ENCODE measurements at places on chromosomes 7 and 10.

- no peak for DNase-seq
These were observed 98.2 kb downstream of the EXOC6 start for GRCh38 chr10:92946491-92946890.

DNA sequence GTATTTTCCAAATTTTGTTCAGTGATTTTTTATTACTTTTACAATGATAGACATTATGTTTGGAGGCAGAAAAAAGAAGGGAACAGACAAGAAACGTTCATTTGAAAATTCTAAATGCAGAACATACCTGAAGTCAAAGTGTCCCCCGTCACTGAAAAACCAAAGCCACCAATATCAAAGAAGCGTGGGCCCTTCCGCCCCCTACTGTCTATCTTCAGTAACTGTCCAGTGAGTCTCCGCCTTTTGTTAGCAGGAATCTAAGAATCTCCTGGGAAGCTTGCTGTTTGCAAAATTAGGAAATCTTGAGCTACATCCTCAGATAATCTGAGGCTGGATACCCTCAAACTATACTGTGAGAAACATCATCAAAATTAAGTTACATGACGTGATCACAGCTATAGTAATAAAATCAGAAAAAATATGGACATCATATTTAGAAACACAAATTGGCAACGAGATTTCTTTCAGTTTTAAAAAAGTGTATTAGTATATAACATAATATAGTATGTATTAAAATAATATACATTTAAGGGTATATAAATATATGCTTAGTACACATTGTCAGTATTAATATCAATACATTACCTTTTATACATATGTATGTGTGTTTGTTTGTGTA lies 169.3 kb upstream of the AKR1E2 start:
- peak; percentile 50 for DNase-seq

GRCh38 chr7:975702-976473 lies 539 bp upstream of the COX19 start:
- no peak for DNase-seq

DNA sequence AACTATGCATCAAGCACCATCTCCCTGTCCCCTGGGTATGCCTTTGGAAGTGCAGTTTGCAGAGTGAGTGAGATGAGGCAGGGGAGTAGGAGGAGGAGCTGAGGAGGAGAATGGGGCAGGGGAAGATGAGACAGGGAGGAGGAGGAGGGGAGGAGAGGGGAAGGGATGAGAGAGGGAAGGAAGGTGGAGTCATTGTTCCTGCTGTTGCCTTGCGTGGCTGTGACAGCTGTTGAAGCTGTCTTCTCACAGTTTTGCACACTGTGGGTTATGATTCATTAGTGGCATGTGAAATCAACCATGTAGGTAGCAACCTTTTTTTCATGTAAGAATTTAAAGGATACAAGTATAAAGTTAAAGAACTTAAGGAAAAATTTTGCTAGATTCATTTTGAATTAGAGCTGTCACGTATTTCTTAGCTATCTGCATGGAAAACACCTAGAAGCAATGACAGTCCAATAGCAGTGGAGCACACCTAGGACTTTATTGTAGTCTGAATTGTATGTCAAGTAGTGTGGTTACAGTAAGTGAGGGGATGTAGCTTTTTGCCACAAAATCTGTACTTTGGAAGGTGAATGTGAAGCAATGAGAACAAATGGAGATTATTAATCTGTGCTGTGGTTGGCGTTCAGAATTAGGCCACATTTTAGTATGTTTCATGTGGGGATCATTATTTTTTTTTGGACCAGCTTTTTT lies 21.7 kb downstream of the CCM2 start:
- no peak for DNase-seq

DNA sequence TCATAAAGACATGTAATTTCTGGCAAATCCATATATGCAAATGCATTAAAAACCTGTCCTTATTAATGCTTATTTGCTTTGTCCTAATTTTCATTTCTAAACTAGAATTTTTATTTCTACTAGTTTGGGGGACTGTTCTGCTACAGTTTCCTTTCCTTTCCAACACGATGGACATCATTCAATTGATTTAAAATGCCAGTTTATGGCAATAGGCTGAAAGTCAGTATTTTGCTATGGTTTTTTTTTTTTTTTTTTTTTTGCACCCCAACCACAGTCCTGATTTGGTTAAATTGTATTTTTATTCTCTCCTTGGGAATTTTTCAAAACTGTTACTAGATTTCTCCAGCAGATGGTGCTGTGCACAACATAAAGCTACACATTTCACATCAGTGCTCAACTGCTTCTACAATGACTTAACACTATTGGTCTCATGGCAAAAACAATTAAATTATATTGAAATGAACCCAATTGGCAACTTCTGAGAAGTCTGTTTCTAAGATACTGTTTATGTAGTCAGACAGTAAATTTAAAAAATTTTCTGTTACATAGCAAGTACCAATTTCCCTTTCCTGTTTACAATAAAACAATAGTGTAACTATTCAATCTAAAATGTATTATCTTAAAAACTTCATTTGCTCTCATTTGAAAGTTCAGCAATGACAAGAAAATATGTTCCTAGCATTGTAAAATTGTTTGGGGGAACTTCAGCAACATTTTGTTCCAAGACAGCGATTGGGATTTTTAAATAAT lies 193.8 kb upstream of the CCDC6 start:
- peak; percentile 58 for DNase-seq

DNA sequence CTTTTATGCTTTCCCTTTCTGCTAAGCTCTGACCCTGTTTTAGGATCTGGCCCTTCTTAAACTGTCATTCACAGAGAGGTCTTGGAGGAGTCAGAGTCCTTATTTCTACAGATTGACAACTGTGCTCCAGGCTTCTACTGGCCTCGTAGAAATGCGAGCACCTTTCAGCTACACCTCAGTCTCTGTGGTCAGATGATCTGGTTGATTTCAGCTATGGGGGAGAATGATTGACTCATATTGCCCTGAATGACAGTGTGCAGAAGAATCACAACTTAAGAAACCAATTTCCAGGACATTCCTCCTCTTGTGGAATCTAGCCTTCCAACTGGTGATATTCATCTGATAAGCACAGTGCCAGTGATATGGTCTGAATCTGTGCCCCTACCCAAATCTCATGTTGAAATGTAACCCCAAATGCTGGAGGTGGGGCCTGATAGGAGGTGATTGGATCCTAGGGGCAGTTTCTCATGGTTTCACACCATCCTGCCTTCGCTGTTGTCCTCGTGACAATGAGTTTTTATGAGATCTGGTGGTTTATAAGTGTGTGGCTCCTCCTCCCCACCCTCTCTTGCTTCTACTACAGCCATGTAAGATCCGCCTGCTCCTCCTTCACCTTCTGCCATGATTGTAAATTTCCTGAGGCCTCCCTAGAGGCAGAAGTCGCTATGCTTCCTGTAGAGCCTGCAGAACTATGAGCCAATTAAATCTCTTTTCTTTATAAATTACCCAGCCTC lies 14.0 kb upstream of the CYP3A7 start:
- DNase-seq, result no peak

GRCh38 chr7:132638000-132638399 lies 61.7 kb upstream of the PLXNA4 start:
- no peak for DNase-seq

DNA sequence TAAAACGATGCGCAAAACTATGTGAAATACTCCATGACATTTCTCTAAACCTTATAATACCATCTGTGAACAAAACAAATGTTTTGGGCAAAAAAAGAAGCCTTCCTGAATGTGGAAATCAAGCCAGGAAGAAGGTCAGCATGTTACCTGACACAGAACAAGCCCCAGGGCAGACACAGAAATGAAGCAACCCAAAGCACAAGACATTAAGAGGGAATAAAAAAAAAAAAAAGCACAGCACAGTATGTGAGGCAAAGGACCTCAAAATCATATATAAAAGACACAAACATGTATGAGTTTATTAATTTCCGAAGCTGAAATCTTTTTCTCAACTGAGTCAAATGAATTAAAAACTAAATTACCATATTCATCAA lies 161.8 kb downstream of the SKIDA1 start:
- no peak for DNase-seq

GRCh38 chr7:27553273-27553672 lies 109.4 kb downstream of the HIBADH start:
- DNase-seq, result no peak

DNA sequence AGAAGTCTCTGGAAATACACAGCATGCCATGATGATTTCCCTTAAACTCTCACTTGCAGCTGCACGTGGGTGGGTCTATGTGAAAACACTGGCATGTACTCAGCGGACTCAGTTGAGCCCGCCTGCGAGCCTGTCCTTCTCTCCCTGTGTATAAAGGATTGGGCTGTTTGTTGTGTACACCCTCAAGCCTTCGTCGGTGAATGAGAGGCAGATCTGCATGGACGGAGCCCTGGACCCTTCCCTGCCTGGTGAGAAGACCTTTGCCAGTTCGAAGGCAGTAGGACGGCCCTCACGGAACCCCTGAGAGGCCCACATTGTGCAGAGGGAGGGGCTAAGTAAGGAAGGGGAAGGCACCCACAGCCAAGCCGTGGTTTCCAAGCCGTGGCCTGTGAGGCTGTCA lies 121.2 kb downstream of the WDFY4 start:
- no peak for DNase-seq

DNA sequence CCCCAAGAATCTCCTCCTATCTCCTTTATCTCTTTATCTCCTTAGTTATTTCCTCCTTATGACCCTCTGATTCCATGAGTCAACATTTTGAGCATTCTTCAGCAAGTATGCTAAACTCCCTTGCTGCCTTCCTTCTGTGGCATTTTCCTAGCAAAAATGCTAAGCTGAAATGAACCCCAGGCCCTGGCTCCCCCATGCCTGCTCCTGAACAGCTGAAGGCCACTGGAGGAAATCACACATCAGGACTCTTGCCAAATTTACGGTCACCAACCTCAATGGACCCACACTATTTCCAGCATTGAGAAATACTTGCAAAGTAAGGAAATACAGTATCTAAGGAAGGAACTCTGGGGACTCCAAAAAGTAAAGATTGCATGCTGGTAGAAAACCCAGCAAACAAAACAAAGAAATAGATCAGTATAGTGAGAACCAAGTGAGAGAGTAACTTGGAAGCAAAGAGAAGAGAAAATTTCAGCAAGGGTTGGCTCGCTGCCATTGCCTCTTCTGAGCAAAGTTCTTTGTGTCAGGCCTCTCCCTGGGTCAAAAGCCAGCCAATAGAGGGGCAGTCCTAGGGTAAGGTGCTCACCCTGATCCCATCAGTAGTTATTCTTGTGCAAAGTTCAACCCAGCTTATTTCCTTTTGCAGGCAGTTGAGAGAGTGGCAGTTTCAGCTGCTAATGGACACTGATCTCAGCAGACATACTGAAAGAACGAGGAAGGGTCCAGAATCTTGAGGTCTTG lies 5.1 kb upstream of the PLEKHS1 start:
- no peak for DNase-seq

GRCh38 chr7:135143885-135144668 lies 3.8 kb upstream of the TMEM140 start:
- no peak for DNase-seq

GRCh38 chr10:89771684-89772083 lies 70.3 kb downstream of the KIF20B start:
- DNase-seq, result no peak

DNA sequence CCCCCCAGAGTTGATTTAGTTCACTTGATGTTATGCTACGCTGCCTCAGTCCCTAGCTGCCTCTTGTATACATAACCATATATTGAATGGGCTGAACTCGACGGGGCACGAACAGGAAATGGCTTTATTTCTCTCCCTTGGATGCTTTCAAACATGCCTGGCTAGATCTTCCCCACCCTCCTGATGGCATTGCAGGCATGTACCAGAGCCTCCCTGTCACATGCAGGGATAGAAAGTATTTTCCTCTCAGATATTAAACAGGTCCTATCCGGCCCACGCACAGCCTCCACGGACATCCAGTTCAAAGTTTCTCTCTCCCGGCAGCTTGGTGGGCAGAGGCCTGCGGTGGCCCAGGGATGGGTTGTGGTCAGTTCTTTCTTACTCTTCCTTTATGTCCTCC lies 422.1 kb downstream of the RPS24 start:
- DNase-seq, result no peak

- DNase-seq, result no peak
These were observed 101.3 kb upstream of the DNAJB12 start for GRCh38 chr10:72455889-72456595.

DNA sequence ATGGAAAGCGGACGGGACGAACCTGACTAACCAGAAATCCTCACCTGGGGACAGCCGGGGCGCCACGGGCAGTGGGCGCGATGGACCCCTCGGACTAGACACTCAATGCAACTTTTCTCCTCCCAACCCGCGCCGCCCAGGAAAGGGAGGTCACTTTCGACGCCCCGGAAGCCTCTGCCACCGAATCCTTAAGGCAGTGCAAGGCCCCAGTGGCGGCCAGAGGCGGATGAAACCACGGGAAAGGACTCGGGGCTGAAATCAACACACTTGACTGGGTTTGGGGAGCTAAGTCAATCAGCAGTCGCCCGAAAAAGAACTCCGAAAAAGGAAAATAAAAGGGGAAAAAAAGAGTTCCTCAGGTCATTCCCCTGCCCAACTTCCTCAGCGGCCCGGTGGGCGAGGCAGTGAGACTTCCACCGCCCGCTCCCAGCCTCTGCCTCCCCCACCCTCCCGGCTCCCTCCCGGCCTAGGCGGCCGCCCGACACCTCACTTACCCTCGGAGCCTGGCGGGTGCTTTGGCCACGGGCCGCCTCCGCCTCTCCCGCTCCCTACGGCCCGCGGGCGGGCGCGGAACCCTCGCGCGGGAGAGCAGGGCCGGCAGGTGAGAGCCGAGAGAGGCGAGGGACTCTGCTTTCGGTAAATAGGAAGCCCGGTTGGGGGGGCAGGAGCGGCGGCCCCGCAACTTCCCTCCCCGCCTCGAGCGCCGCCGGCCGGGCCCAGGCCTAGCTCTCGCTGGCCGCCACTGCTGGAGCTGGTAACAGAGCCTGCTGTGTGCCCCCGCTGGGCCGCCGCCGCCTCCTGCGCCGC lies 518 bp downstream of the WAPL start:
- peak; percentile 58 for DNase-seq

- DNase-seq, result no peak
These were observed 399.2 kb upstream of the SEMA3D start for GRCh38 chr7:85586091-85586490.

DNA sequence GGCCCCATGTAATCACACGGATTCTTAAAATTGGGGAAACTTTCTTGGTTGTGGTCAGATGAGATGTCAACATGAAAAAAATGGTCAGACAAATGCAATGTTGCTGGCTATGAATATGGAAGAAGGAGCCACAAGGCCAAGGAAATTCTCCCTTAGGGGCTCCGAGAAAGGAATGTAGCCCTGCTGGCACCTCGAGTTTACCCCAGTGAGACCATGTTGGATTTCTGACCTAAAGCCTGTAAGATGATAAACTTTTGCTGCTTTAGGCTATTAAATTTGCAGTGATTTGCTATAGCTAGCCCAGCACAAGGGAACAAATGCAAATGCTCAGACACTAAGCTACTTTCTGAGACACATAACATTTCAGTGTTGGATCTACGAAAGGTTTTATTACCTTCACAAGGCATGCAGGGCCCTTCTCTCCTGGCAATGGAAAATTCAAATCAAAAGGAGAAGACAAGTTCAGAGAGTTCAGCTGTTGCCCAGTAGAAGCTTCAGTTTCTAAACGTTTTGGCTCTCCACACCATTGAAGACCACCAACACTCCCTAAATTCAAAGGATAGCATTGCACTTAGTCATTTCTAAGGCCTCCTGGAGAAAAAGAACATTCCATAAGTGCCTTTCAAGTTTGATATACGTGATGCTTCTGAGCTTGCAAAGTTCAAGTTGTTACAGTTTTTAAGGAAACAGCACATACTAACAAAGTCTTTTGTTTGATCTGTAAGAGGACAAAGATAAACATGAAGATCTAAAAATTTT lies 23.4 kb downstream of the MCMBP start:
- no peak for DNase-seq

- DNase-seq, result no peak
These were observed 95.0 kb downstream of the COL13A1 start for GRCh38 chr10:69896606-69897231.
